ENCODE measurements at places on chromosomes 2 and 18.

GRCh38 chr2:147698166-147698565, 146.7 kb upstream of the ACVR2A start:
- no peak for DNase-seq

GRCh38 chr2:88141952-88142351, 14.1 kb upstream of the FABP1 start:
- DNase-seq, result no peak

GRCh38 chr2:225742487-225742886, 343.0 kb downstream of the NYAP2 start:
- DNase-seq, result no peak

DNA sequence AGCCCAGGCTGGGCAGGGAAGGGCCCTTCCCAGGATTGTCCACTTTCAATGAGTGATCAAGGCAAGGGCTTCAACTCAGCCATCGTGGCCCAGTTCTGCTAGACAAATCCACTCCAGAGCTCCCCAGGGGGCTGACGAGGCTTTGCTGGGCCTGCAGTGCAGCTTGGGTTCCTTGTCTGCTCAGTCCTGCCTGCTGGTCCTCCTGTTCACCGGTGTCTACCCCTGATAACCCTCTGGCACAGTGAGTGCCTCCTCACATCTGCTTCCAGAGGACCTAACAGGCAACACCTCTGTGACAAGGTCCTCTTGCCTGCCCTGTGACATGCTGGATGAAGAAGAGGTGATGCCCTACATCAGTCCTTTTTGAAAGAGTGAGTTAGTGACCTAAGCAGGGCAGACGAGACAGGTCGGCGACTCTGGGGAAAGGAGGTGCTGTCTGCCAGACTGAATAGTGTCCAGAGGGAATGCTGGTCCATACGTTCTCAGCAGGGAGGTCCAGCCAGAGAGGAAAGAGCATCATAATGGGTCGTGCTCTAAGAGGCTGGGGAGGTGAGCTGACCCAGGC, 20.9 kb upstream of the KCNF1 start:
- no peak for DNase-seq

DNA sequence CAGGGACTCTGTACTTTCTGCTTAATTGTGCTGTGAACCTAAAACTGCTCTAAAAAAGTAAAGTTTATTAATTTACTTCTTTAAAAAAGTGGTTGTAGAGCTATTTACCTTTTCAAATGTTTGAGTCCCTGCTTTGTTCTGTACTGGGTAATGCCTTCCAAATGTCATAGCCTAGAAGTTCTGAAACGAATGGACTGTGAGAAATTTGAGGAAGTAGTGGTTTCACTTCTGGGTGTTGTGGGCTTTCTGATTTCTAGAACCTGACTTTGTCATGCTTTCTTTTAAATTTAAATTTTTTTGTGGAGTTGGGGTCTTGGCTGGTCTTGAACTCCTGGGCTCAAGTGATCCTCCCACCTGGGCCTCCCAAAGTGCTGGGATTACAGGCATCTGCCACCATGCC, 44.6 kb downstream of the SMAD4 start:
- no peak for DNase-seq

DNA sequence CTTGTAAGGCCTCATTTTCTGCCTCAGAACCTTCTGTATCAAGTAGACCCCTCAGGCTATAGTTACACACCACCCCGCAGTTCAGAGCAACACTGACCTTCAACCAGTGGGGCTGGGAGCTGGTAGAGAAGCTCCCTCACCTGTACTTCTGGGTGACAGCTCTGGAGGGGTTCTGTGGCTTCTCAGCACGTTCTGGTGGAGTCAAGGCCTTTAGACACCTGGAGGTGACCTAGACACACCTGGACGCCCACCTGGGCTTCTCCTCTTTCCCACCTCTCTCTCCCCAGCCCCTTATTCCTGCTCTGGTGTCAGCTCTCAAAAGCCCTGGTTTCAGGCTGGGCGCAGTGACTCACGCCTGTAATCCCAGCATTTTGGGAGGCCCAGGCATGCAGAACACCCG, 7.3 kb upstream of the CIB4 start:
- DNase-seq, result no peak

GRCh38 chr2:20660506-20661420, 6.2 kb upstream of the GDF7 start:
- no peak for DNase-seq

- DNase-seq, result no peak
These were observed 126.9 kb downstream of the PRKRA start for GRCh38 chr2:178324077-178324476.

DNA sequence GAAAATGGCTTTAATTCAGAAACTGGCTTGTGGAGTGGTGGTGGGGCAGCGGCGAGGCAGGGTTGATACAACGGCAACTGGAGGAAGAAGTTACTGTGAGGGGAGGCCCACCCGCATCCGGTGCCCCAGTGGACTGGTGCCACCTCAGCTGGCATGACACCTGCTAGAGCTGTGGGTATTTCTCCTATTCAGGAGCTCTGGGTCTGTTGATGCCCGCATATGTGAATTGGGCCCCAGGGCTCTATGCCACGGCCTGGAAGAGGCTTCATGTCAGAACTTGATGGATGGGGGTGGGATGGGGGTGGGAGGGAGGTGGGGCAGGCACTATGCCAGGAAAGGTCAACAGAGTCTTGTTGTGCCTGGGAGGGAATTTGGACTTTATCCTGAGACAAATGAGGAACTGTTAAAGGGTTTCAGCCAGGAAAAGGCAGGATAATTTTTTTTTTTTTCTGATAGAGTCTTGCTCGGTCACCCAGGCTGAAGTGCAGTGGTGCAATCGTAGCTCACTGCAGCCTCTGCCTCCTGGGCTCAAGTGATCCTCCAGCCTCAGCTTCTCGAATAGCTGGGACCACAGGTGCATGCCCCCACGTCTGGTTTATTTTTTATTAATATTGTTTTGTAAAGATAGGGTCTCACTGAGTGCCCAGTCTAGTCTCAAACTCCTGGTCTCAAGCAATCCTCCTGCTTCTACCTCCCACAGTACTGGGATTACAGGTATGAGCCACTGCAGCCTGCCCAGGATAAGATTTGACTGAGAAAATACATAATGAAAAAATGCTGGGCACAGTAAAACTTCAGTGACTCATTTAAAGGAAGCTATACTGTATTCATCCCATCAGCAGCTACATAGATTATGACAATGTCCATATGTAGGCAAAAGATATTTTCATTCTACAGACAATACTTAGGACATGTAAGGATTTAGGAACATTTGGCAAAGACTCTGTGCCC, 52.6 kb downstream of the SH2D6 start:
- DNase-seq, result no peak

- no peak for DNase-seq
These were observed 21.9 kb upstream of the NCOA1 start for GRCh38 chr2:24469148-24469650.

- DNase-seq, result no peak
These were observed 4.7 kb downstream of the IMP4 start for GRCh38 chr2:130347220-130347925.

DNA sequence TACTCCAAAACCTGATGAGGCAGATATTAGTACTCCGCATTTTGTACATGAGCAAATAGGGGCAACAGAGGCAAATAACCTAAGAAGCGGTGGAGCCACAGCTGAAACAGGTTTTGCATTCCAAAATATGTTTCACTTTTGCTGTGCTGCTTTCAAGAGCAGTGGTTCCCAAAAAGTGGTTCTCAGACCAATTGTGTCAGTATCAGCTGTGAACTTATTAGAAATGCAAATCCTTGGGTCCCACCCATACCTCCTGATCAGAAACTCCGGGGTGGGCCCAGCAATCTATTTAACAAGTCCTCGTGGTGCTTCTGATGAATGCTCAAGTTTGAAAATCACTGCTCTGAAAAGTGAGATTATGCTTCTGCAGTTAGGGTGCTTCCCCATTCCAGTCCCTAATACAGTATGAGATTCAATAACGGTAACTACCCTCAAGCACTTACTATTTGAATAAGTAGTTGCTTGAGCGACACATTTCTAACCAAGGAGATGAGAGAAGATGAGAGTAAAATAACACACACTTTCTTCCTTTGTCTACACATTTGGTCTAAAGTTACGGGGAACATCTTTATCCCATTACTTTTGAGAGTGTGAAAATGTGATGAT, 17.8 kb upstream of the TCF4 start:
- no peak for DNase-seq

DNA sequence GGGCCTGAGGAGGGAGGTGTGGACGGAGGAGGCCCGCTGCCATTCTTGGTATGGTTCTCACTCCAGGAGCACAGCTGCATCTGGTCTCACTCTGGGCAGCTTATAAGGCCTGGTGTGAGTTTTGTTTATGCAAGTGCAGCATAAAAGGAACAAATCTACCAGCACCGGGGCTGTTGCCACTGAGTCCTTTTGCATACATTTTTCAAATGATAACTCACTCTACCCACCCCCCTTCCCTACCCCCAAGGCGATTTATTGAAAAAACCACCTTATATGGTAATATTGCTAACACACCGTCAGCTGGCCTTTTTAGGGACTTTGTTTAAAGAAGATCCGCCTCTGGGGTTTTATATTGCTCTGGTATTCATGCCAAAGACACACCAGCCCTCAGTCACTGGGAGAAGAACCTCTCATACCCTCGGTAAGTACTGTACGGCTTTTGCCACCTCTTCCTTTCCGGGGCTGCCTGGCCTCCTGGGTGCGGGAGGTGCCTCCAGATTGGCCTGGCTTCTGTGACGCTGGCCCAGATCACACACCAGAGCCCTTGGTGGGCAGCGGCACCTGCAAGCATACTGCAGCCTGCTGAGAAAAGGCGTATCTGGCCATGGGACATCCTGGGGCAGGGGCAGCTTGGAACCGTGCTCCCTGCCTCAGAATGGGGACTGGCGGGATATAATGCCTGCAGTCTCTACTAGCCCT, at the start of gene ACTG2:
ACTG2 (plus strand) TSS at position 378 of the 699 bp plus-strand sequence. CDS start 8,304 bp downstream, outside the sequence.
- no peak for DNase-seq

DNA sequence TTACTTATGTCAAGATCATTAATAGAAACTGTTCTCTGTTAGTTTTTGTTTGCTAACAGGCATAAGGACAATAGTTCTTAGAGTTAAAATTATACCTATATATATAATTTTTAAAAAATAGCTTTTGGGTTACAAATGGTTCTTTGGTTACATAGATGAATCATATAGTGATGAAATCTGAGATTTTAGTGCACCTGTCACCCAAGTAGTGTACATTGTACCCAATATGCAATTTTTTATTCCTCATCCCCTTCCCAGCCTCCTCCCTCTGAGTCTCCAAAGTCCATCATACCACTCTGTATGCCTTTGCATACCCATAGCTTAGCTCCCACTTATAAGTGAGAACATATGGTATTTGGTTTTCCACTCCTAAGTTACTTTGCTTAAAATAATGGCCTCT, 26.4 kb downstream of the SLC4A1AP start:
- DNase-seq, result no peak

GRCh38 chr2:207594264-207594663, 30.9 kb downstream of the METTL21A start:
- no peak for DNase-seq

- DNase-seq, result no peak
These were observed 93.6 kb downstream of the RAPH1 start for GRCh38 chr2:203441463-203441862.

DNA sequence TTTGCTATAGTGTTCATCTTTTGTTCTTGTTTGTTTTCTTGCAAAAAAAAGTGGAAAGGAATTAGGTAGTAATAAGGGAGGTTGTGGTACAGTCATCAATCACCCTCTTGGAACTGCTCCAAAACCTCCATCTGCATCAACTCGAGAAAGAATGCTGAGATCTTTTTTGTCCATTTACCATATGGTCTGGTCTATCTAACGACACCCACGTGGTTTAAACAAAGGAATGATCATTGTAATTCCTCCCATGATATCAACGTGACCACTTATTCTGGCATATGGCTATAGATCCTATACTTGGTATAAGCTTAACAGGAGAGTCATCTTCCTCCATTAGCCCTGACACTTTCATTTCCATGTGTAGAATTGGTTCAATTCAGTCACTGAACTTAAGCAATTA, 1025.3 kb upstream of the NXPH2 start:
- DNase-seq, result no peak

GRCh38 chr2:84495539-84496146, 20.7 kb upstream of the DNAH6 start:
- no peak for DNase-seq

DNA sequence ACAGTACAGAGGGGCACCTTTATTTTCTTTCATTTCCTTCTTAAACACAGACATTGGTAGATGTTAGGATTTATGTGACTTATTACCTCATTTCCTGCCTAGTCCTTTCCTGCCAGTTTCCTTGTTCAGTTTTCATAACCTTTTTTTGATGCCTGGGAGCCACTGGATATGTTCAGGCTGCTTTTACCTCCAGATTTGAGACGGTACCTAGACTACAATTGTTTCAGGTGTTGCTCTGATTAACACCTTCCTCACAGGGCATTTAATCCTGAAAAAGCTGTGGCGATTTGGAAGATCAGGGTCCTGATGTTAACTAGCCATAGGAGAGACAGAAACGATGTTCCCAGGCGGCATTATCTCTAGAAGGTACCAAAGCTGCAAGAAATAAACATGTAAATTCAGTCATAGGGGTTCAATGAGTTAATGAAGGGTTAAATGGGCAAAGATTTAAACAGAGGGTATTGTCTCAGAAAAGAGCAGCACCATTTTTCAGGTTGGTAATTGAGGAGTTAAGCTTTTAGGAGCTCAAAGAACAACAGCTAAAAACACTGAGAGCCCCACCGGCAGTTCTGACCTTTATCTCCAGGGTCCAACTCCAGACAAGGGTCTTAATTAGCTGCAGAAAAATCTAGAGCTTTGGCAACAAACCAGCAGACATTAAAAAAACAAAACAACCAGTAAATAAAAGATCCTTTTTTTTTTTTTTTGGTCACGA, 93.3 kb downstream of the HRH4 start:
- no peak for DNase-seq

GRCh38 chr2:199811346-199811745, 39.6 kb downstream of the FTCDNL1 start:
- DNase-seq, result no peak

DNA sequence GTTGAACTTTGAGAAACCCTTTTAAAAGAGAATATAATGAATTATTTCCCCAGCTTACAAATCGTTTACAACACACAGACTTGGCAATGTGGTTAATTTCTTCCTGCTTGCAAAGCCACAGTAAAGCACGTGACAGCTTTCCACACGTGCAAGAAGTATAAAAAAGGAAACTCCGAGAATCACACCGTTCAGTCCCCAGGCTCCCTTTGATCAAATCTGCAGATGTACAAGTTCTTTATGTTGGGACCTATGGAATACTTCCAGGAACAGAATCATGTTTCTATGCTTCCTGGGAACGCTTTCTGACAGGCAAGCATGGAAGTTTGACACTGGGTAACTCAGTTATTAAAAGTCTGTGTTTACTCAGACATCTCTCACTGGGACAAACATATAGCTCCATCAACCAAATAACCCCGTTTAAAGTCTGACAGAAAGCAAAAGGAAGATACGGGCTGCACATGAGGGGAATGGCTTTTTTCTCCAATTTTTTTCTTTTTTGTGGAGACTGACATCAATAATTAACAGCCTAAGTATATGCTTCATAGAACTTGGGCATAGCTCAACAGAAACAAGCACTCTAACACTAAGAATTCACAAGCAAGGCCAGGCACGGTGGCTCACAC, 134.8 kb downstream of the EIPR1 start:
- DNase-seq, result no peak

- DNase-seq, result no peak
These were observed 19.3 kb downstream of the SPEG start for GRCh38 chr2:219453671-219454590.

Data from stimulated activated CD8-positive, alpha-beta memory T cell treated with anti-CD3 and anti-CD28 coated beads, Interleukin-2, amount 100 ng/mL, for 1 hour (primary cell).